Activated naive CD4-positive, alpha-beta T cell treated with anti-CD3 and anti-CD28 coated beads for 36 hours (primary cell): ENCODE measurements at places on chromosomes 13 and 19. TPM values are rescaled to one million over a fixed set of nuclear protein-coding genes. Genes with fewer than 3 reads are reported as not detected.

TRAPPC5 gene
- total RNA-seq: 74.7 TPM

SLAIN1 gene
- total RNA-seq: 21.7 TPM

DNA sequence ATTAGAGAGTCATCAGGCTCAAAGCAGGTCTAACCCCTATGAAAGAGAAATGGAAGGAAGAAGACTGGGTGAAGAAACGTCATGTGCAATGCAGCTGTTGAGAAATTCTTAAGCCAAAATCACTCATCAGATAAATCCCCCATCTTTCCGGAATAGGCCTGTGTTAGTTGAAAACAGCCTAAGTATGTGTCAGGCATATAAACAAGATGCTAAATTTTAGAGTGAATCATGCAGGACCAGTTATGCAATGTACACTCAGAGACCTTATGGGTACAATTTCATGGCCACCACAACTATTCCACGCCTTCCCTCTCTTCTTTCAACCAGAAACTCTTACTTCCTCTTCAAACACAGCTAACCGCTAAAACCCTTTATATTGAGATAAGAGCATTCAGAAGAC lies 717.7 kb upstream of the ATXN8OS start:
- DNase-seq: no peak
- no peaks in the 10 kb centered on the region for H3K4me1 ChIP-seq

- H3K36me3 ChIP-seq: no peaks in the 10 kb centered on the region
- peaks cover 2% of the 10 kb centered on the region for H3K27me3 ChIP-seq
- no peak overlapping the region for H3K4me3 ChIP-seq
- H3K27ac ChIP-seq: no peak overlapping the region
Measured at GRCh38 chr13:33744589-33745369, 73.2 kb upstream of the RFC3 start.

GRCh38 chr19:56748378-56748777 lies 76.8 kb upstream of the ZNF835 start:
- no peak overlapping the region for H3K27ac ChIP-seq
- DNase-seq: no peak
- H3K4me3 ChIP-seq: no peak overlapping the region

SYNGR4 gene
- 0.52 TPM for total RNA-seq

HSD17B14 gene
- not detected for total RNA-seq

ETV2 gene
- total RNA-seq: 0.52 TPM

DNA sequence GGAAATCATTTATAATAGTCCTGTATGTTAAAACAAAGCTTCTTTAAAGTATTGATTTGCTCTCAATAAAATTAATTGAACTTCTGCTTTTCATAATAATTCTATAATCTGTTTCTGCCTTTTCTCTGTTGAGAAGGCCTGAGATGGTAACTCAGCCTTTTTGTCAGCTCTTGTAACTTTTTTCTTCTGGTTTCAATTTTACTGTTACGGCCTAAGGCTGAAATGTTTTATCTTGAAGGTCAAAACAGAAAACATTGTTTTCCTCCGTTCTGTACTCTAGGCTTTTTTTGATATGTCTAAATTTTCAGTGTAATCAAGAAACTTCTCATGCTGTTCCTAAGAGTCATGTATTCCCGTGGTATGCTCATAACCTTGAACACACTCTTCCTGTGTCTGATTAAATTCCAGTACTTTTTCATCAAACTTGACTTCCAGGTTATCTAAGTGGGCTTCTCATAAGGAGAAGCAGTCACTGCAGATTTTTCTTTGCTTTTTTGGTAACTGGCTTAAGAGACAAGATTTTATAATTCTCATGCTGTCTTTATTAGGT lies 7.6 kb upstream of the NAXD start:
- peaks cover 2% of the 10 kb centered on the region for H3K4me1 ChIP-seq

DNA sequence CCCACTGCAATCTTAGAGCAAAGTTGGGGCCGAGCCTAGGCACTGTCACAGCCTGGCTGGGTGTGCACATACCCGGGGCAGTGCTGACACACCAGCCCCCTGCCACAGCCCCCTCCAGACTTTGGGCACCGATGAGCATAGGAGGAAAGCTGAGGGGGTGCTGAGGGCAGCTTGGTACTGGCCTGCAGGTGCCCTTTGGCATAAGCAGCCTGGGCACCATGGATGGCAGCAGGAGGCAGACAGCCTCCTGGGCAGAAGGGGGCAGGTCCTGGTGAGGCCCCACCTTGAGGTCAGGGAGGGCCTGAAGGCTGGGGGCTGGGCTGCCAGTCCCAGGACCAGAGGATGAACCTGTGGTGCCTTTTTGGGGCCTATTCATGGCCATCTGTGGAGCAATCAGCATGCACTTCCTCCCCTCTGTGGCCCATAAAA lies 8.2 kb downstream of the IGFL4 start:
- H3K4me1 ChIP-seq: peaks cover 2% of the 10 kb centered on the region
- no peak overlapping the region for H3K27ac ChIP-seq
- no peak overlapping the region for H3K4me3 ChIP-seq
- no peaks in the 10 kb centered on the region for H3K36me3 ChIP-seq

DNA sequence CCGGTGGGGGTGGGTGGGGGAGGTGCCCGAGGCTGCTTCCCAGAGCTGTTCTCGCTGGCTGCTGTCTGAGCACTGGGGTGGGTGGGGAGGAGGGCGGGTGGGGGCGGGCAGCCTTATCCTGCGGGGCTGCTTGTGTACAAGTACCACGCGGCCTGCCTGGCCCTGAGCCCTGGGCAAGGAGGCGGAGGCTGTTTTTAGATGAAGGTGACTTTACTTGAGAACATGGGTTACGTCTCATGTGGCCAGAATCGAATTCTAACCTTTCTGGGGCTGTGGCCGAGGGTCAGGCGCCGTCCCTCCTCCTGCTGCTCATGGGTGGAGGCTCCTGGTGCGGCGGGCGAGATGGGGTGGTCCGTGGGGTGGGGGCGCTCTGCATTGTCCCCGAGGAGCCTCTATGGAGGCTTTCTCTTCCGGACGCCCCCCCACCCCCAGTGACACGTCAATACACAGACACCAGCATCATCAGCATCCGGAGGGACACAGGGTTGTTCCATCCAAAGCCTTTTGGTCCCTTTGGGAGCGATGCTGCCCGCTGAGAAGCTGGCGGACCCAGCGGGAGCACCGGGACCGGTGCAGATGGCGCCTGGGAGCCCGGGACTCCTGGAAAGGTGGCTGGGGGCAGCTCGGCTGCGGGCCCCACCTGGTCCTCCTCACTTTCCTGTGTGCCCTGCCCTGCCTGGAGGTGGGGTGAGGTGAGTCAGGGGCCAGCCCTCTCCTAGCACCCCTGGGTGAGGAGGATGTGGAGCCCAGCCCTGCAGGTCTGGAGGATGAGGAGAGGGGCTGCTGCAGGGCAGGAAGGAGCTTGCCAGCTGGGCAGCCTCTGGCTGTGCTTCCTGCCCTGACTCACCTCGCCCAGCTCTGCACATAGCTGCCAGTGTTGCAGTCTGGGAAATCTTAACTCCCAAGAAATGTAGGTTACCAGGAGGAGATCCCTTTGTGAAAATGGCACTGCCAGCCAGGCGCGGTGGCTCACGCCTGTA lies 3.4 kb downstream of the BSG start:
- no peaks in the 10 kb centered on the region for H3K27me3 ChIP-seq
- no peak overlapping the region for H3K27ac ChIP-seq
- no peak overlapping the region for H3K4me3 ChIP-seq
- H3K4me1 ChIP-seq: peaks cover 31% of the 10 kb centered on the region

- H3K36me3 ChIP-seq: no peaks in the 10 kb centered on the region
- H3K4me3 ChIP-seq: no peak overlapping the region
- H3K27me3 ChIP-seq: peaks cover 6% of the 10 kb centered on the region
- no peak overlapping the region for H3K27ac ChIP-seq
- DNase-seq: no peak
- no peaks in the 10 kb centered on the region for H3K4me1 ChIP-seq
Measured at GRCh38 chr19:28920269-28921066, 292.5 kb downstream of the UQCRFS1 start.

DNA sequence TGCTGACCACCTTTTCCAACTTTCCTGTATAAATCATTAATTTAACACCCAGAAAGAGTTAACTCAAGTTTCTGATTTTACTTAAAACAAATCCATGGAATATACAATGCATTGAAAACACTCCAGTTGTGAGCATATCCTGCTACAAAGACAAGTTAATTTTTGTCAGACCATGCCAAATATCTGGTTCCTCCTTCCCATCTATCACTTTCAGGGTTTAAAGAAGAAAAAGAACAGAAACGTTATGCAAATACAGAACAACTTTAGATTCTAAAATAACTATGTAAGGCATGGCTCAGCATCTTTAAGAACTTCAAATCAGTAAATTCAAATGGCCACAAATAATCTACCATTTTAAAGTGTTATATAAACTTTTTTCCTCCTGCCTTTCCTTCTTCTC lies 14.9 kb downstream of the MRPS31 start:
- peaks cover 31% of the 10 kb centered on the region for H3K36me3 ChIP-seq
- no peaks in the 10 kb centered on the region for H3K27me3 ChIP-seq
- H3K4me3 ChIP-seq: no peak overlapping the region
- DNase-seq: no peak

DNA sequence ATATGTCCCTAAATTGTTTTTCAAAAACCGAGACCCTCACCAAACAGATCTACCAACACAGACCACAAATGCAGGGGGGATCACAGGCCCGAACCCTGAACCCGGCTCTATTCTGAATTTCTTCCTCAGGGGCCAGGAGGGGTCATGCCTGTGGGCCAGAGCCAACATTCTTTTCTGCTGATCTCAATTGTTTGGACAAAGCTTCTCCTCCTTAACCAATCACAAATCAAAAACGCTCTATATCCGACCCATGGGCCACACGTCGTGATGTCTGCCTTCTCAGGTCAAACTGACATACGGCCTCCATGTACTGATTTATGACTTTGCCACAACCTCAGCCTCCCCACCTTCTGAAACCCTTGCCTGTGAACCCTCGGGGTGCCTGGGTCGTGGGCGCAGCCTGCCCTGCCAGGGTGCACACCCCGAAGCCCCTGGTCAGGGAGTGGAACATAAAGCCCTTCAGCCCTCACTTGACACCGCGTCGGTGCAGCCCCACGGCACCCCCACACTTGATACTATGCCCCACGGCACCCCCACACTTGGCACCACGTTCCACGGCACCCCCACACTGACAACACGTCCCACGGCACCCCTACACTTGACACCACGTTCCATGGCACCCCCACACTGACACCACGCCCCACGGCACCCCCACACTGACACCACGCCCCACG lies 58.4 kb upstream of the C13orf46 start:
- no peak overlapping the region for H3K4me3 ChIP-seq
- DNase-seq: no peak
- peaks cover 16% of the 10 kb centered on the region for H3K4me1 ChIP-seq
- peaks cover 9% of the 10 kb centered on the region for H3K36me3 ChIP-seq
- no peaks in the 10 kb centered on the region for H3K27me3 ChIP-seq

DNA sequence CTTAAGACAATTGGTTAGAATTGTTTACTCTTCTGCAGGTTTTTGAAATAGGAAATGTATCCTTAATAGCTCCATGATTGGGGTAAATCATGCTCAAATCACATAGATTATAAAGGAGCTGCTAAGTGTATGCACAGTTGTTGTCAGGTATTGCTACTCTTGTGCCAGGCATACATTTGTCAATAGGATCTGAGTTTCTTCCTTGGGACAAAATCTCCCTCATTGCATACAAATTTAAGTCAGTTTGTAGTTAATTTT lies 109.3 kb upstream of the MLNR start:
- H3K36me3 ChIP-seq: peaks cover 6% of the 10 kb centered on the region
- peaks cover 25% of the 10 kb centered on the region for H3K4me1 ChIP-seq
- no peak overlapping the region for H3K27ac ChIP-seq
- H3K4me3 ChIP-seq: peak overlapping the region; percentile 75
- H3K27me3 ChIP-seq: no peaks in the 10 kb centered on the region
- no peak for DNase-seq

ATP8B3 gene
- 8.4 TPM for total RNA-seq

ZNF121 gene
- total RNA-seq: 57.1 TPM

NOVA2 gene
- total RNA-seq: not detected

MAB21L1 gene
- not detected for total RNA-seq

GRCh38 chr13:48776401-48776800 lies 122.7 kb downstream of the CYSLTR2 start:
- H3K4me3 ChIP-seq: no peak overlapping the region
- no peak for DNase-seq
- no peak overlapping the region for H3K27ac ChIP-seq
- peaks cover 20% of the 10 kb centered on the region for H3K27me3 ChIP-seq
- H3K4me1 ChIP-seq: no peaks in the 10 kb centered on the region

DNA sequence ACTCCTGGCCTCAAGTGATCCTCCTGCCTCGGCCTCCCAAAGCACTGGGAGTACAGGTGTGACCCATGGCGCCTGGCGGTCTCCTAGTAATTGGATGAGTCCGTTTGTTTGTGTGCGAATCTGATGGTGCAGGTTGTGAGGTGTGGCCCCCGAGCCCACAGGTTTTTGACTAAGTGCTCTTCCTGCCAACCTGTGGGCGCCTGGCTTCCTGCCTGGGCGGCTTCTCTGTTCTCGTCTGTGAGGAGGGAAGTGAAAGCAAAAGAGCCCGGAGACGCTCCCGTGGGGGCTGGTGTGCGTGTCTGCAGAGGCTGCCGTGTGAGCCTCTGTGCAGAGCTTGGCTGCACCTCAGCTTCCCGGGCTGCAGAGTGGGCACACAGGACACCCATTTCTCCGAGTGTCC lies 10.0 kb downstream of the ARHGAP45 start:
- peaks cover 72% of the 10 kb centered on the region for H3K4me1 ChIP-seq
- H3K4me3 ChIP-seq: peak overlapping the region; percentile 64
- peak overlapping the region; percentile 88 for H3K27ac ChIP-seq

KCNC3 gene
- total RNA-seq: 2.0 TPM

GRCh38 chr19:35293363-35293739 lies 1.4 kb downstream of the MAG start:
- no peaks in the 10 kb centered on the region for H3K27me3 ChIP-seq
- H3K4me1 ChIP-seq: peaks cover 8% of the 10 kb centered on the region
- no peak overlapping the region for H3K27ac ChIP-seq
- H3K36me3 ChIP-seq: no peaks in the 10 kb centered on the region
- no peak for DNase-seq

DNA sequence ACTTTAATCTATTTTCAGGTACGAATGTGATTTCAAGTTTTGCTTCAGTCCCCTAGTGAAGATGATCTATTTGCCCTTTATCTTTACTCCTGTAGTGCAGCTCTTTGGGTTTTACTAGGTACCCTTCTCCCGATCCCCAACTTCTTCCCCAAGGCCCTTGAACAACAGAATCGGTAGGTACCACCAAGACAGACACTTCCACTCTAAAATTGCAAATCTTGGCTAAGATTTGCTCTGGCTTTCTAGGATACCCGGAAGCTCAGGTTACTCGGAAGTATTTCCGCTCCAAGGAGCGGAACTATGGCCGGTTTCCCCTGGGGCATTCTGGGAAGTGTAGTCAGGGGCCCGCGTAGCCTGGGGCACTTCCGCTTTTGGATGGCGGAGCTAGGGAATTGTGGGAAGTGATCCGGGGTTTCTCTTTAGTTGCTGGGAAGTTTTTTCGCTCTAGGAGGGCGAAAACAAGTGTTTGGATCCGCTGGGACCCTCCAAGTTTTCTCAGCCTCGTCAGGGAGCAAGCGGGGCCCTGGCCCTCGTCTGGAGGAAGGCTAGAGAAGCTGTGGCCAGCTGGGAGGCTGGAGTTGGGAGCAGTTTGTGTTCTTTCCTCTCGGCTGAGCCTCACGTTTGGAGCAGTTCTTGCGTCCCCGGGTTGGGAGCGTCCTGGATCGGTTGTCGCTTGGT lies 5.1 kb upstream of the ZNF227 start:
- peaks cover 2% of the 10 kb centered on the region for H3K36me3 ChIP-seq
- peak; percentile 87 for DNase-seq
- peak overlapping the region; percentile 80 for H3K4me3 ChIP-seq
- H3K27me3 ChIP-seq: peaks cover 3% of the 10 kb centered on the region

BABAM1 gene
- 108 TPM for total RNA-seq
